ENCODE measurements at places on chromosomes 2 and 18.

DNA sequence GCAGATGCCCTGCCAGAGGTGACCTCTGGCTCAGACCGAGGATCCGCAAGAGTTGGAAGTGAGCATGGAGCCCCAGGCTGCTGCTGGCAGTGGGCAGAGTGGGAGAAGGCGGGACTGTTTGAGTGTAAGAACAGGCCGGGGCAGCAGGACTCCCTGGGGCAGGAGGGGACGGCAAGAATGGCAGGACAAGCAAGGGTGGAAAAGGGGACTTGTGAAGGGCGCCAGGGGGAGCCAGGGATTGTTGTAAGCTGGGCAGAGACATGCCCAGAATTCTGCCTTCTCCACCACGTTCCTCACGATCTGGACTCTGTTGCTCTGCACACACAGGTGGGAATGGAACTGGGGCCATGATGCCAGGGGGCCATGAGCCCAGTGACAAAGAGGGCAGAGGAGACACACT is 72.3 kb upstream of the TMEM200C start:
- no peak for DNase-seq

GRCh38 chr18:41666231-41666630 is 288.8 kb upstream of the PIK3C3 start:
- no peak for DNase-seq

DNA sequence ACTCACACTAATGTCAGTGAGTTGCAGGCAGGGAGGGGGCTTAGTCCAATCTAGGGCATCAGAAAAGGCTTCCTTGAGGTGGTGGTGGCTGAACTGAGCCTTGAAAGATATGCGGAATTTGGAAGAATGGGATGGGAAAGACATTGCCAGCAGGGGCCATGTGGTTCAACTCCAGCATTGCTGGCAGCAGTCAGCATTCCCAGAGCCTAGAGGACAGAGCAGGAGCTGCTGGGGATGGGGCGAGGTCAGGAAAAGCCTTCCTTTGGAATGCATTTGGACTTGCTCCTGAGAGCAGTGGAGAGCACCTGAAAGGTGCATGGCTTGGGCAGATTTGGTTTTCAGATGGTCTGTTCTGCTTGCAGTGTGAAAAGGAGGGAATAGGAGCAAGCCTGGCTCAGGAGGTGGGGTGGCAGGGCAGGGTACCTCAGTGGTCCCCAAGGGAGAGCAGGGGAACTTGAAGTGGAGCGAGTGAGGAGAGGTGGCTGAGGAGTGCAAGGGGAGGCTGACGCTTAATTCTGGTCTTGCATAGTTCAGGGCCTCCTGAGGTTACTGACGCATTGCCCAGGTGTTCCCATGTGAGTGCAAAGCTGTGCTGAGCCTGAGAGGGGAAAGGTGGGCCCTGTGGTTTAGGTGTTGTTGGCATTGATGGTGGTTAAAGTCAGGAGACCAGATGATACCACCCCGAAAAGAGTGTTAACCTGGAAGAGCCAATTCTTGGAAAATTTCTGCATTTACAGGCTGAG is 112.1 kb upstream of the MGAT5 start:
- no peak for DNase-seq

GRCh38 chr18:52395146-52395852 is 55.3 kb downstream of the DCC start:
- DNase-seq, result no peak

DNA sequence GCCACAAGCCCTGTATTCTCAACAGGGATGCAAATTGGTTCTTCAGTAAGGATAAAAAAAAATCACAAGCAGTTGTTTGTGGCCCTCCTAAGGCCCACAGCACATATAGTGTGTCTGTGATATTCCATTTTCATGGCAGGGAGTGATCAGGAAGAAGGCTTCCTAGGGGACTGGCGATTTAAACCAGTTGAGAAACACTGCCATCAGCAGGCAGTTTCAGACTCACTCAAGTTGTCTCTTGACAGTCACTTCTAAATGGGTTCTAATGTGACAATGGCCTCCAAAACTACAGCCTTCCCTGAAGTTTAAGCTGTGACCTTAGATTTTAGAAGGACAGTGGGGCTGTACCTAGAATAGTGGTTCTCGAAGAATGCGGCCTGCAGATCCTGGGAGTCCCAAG is 6.0 kb downstream of the CIAO1 start:
- no peak for DNase-seq

GRCh38 chr18:48492880-48493279 is 46.0 kb upstream of the CTIF start:
- DNase-seq, result no peak

DNA sequence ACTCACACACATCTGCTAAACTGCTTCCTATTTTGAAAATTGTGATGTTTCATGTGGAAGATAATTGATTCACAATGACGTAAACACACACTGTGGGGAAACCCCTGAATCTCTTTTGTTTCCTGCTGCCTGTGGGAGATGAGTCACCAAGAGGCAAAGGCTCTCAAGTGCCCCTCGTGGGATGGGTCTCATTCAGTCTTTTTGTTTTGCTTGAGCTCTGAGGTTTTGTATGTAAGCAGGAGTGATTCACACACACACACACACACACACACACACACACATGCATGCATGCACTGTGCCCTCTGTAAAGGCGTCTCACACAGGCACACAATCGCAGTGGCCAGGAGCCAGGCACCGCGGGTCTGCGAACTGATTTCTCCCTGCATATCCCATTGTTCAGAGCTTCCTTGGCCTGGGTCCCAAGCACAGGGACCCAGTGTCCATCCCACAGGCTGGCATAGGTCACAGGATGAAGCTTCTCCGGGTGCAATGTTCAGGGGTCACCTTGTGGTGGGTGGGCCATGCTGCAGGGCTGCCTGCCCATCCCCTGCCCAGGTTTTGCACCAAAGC is 12.1 kb upstream of the ARHGEF4 start:
- peak; percentile 77 for DNase-seq

- no peak for DNase-seq
These were observed 8.2 kb upstream of the CABLES1 start for GRCh38 chr18:23127090-23127489.

- DNase-seq, result no peak
These were observed 14.4 kb upstream of the HES6 start for GRCh38 chr2:238254095-238254723.

- DNase-seq, result no peak
These were observed 43.9 kb upstream of the PLB1 start for GRCh38 chr2:28451793-28452533.

DNA sequence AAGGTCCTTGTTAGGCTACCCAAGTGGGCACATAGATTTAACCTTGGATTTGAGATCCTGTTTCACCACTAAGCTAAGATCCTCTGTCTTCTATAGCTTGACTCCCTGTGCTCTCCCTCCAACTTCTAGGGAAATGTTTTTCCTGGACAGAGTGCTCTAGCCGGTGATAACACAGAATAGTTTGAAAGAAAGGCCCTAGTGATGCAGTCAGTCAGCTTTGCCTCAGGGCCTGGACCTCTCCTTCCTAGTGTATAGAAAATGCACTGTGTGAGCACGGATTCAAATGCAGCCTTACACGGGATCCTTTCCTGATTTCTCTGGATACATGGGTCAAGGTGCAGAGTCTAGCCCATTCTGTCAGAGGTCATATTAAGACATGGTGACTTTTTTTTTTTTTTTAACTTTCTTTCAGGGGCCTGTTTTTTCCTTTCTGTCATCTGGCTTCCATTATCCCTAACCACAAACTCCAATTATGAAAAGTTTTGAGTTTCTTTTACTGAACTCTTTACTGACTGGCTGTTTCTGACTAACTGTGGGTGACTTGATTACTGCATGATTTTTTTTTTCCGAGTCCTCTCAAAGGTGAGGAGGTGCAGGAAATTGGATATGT is 122.6 kb downstream of the LRP1B start:
- DNase-seq, result no peak

All from activated naive CD4-positive, alpha-beta T cell treated with anti-CD3 and anti-CD28 coated beads, Interleukin-2, amount 50 U/mL, for 72 hours (primary cell).